Stimulated activated CD4-positive, alpha-beta T cell treated with anti-CD3 and anti-CD28 coated beads, Interleukin-12 subunit alpha, Interleukin-12 subunit beta, amount 100 ng/mL, for 4 hours (primary cell): ENCODE measurements at places on chromosomes 12 and 14.

DNA sequence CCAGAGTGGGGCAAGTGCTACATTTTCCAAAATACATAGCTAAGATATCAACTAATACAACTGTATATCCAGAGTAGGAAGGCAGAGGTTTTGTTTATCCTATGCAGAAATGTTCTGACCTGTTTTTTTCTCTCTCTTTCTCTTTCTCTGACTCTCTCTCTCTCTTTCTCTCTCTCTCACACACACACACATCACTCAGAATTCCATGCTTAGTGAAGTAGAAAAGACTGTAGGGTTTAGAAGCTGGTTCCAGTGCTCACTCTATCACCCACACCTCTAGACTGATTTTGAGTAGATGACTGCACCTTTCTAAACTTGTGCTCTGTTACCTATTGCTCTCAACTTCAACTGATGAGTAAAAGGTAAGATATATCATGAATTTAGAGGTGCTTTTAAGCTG is 356.7 kb downstream of the LRIG3 start:
- no peak for DNase-seq

DNA sequence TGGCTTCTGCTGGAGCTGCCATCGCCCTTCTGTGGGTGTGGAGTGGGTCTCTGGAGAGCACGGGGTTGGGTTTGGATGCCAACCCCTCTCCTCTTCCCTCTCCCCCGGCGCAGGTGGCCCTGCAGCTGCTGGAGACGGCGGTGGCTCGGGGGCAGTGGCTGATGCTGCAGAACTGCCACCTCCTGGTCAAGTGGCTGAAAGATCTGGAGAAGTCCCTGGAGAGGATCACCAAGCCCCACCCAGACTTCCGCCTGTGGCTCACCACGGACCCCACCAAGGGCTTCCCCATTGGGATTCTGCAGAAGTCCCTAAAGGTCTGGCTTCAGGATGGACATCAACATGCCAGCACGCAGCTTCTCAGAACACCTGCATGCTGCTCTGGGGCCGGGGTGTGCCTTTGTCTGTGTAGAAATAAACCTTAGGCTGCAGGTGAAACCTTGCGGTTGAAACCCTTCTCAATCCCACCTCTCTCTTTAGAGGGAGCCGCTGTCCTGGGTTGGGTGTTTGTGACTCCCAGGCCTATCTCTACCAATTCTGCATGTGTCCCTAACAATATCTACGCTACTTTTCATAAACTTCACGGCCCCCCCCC is 44.3 kb downstream of the CCDC92 start:
- DNase-seq: no peak

DNA sequence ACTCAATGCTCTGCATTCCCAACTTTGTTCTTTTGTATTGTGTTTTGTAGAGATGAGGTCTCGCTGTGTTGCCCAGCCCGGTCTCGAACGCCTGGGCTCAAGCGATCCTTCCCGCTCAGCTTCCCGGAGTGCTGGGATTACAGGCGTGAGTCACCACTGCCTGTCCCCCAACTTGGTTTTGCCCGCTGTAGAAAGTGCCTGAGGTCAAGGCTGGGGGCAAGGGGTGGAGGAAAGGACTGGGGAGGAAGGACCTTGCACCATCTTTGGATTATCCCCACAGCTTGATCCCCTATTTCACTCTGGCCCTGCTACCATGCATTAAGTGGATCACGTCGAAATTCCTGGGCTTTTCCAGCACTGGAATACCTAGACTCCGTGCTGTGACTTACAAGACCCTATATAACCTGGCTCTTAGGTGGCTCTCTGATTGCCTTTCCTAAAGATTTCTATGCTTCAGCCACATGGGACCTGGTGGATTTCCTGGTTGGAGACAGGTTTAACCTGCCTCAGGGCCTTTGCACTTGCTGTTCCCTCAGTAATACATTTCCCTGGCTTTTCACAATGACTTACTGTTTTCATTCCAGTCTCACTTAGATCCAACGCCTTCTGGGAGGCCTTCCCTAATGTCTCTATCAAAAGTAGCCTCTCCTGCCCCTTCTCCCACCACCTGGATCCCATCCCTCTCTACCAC is 608 bp upstream of the PIANP start:
- no peak for DNase-seq

DNA sequence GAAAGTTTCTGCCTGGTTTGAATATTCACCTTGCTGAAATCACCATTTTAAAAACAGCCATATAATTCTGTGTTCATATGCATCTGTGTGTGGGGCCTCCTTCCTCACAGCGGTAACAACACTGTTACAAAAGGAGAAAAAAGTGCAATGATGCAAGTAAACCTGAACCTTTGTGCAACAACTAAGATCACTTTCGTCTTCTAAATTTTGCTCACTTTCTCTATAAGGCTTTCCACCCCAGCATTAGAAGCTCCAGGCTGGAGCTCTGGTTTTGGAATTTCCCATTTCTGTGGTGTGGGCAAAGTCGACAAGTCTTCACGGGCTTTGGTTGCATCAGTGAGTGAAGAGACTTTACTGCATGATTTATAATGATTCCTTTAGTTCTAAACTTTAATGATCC is 18.4 kb downstream of the FGD6 start:
- no peak for DNase-seq

DNA sequence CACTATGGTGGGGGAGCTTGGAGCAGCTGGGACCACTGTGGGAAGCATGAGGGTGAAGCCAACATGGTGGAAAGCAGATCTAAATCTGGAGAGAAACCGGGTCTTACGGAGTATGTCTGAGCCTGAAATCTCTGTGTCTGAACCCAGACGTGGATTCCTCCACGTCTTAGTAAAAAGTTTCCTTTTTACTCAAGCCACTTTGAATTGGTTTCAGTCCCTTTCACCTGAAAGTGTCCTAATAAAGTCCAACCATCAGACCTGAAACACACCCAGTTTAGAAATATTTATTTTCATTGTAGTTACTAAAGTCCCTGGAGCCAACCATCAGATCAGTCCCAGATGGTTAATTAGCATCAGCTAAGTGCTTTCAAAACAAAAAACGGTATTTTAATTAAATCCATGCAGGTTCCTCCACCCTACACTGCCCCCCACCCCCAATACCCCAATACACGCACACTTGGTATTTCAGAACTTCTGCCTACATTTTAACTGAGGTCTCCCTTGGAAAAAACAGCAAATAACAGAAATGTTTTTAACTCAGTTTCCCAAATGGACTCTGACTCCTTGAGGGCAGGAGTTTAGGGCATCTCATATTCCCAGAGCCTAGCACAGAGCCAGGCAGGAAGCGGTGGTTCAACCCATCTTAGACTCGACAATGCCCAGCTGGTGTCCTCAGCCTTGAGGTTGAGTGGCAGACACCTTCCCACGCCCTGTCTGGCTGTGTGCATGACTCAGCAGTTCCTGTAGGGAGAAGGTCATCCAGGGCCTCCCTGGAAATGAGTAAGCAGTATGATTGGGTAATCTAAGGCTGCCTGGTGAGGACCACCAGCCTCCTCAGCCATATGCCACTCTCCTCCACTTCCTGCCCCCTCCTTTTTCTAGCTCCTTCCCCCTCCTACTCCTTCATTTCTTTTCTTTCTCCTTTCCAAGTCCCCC is 175.8 kb downstream of the TTC8 start:
- no peak for DNase-seq

- DNase-seq: no peak
Observed at GRCh38 chr12:14239350-14239934, 126.0 kb upstream of the ATF7IP start.

GRCh38 chr12:12387501-12387900 is 30.6 kb downstream of the BORCS5 start:
- no peak for DNase-seq

GRCh38 chr14:68131907-68132306 is 312.3 kb downstream of the RAD51B start:
- no peak for DNase-seq

- DNase-seq: no peak
Observed at GRCh38 chr12:125981610-125982253, 916.5 kb downstream of the AACS start.

- DNase-seq: no peak
Observed at GRCh38 chr14:99812096-99812750, 19.0 kb downstream of the EML1 start.

DNA sequence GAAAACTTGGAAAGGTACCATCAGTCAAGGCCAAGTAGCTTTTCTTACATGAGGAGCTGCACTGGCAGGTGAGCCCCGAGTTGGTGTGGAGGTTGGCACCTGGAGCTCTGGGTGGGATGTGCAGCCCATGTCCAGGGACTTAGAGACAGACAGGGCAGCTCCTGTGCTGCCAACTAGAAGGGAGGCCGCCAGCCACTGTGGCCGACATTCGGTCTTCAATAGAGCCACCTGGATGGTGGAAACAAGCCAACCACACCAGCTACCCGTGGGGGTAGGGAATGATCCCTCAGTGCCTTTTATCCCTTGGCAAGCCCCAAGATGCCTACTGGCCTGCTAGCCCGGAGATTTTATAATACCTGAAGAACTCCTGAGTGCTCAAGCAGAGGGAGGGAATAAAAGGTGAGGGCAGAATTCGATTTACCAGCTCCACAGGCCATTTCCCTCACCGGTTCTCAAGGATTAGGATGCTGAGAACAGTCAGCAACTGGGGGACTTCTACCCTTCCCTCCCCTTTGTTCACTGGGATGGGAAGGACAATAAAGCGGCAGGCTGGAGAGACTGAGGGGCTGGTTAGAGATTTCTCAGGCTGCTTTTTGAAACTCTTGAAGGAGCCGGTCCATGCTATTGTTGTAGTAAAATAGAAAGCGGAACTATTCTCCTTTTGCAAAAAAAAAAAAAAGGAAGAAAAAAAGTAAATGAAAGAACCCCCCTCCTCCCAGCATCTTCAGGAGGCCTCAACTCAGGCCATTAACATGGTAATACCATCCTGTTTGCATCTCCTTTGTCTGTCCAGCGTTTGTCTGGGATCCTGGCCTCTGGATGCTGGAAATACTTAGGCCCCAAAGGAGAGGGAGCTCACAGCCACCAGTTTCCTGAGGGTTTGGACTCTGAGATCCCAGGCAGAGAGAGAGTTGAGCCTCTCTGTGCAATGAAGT is 321.6 kb downstream of the ZFP36L1 start:
- DNase-seq: no peak

DNA sequence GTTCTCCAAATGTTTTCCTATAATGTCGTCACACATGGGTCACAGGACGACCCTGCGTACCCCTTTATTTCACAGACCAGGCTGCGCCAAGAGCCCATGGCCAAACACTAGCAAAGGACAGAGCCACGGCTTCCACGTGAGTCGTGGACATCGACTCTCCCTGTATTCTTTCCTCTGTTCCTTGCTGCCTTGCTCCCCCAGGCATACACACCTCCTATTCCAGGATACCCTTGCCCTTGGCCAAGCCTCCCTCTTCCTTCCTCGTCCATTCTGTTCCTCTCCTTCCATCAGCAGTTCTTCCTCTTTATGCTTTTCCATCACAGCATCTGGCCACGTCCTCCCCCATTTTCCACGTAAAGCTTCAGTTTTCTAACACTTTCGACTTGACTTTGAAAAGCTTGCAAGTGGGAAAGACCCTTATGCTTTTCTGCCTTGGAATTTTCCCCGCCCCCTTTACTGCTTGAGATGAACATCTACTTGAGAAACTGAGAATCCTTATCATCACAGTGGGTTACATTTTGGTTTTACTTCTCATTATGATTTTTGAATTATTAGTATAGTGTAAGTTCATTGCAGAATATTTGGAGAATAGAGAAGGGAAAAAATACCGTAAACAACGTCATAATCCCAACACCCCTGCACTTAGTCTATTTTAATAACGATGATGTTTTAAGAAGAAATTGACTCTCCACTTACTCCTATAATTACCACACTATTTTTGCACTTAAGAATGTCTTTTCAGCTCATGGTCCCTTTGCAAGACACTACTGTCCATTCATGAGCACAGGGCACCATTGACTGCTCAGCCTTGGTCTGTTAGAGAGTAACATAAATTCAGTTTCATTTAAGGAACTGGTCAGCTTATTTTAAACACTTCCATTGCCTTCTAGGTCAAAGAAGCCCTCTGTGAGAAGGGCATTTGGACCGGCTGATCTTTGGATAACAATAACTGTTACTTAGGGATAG is 15.8 kb upstream of the NINJ2 start:
- DNase-seq: no peak

GRCh38 chr12:43113135-43113534 is 438.9 kb downstream of the ADAMTS20 start:
- no peak for DNase-seq

DNA sequence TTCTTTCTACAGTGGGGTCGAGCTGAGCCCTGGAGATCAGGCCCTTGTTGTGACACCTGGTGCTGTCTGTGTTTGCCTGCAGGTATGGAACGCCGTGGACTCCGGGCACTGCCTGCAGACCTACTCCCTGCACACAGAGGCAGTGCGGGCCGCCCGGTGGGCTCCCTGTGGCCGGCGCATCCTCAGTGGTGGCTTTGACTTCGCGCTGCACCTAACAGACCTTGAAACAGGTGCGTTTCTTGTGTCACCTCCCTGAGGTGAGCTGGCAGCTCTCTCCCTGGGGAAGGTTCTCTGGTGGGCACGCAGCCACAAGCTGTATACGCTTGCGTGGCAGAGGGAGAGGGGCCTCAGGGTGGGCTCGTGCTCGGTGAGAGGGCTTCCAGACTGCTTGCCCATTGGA is 119.3 kb downstream of the BEGAIN start:
- no peak for DNase-seq

GRCh38 chr12:21773263-21773741 is 1.2 kb downstream of the KCNJ8 start:
- no peak for DNase-seq

- DNase-seq: peak; percentile 59
Observed at GRCh38 chr12:105420659-105421240, 90.3 kb downstream of the C12orf75 start.

- DNase-seq: no peak
Observed at GRCh38 chr12:58747533-58747932, 172.8 kb downstream of the LRIG3 start.

- no peak for DNase-seq
Observed at GRCh38 chr14:77142005-77142800, 612 bp upstream of the ZDHHC22 start.

GRCh38 chr14:99257673-99258221 is 14.2 kb downstream of the BCL11B start:
- no peak for DNase-seq

DNA sequence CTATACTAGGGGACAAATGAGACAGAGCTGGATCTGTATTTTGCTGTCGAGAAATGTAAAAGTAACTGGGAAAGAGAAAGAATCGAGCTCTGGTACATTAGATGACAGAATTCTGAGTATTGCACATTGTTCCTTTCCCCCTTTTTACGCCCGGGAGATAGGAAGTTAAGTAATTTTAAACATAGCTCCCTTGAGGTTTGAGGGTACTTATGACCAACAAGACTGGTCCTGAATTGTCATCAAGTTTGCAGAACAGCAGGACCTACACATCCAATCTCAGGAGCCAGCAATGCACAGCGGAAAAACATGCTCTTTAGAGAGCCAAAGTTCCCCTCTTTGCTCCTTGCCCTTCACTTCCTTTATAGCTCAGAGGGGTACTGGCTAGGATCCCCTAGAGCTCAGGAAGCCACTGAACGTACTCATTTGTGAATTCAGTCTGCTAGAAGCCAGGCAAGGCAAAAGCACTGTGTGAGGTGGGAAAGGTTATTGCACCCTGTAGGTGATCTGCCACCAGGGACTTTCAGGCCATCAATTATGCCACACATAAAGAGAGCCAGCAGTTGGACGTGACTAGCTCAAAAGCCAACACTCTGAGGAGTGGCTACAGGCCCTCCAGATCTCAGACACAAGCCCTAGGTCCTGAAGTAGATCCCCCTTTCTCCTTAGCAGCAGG is 333.8 kb downstream of the KCNH5 start:
- DNase-seq: no peak
